ENCODE measurements at places on chromosomes 6 and 20. TPM values are rescaled to one million over a fixed set of nuclear protein-coding genes. Genes with fewer than 3 reads are reported as not detected.

OGFR gene
- total RNA-seq: 42.9 TPM

CASS4 gene
- 0.36 TPM for total RNA-seq

ABCF1 gene
- 118 TPM for total RNA-seq

SYNE1 gene
- total RNA-seq: 51.5 TPM

HCK gene
- total RNA-seq: 4.6 TPM

RAB23 gene
- 10.1 TPM for total RNA-seq

AIG1 gene
- total RNA-seq: 10.3 TPM

LHFPL5 gene
- total RNA-seq: not detected

- peak; percentile 50 for DNase-seq
Measured at GRCh38 chr20:1895674-1896483, 672 bp downstream of the SIRPA start.

DNA sequence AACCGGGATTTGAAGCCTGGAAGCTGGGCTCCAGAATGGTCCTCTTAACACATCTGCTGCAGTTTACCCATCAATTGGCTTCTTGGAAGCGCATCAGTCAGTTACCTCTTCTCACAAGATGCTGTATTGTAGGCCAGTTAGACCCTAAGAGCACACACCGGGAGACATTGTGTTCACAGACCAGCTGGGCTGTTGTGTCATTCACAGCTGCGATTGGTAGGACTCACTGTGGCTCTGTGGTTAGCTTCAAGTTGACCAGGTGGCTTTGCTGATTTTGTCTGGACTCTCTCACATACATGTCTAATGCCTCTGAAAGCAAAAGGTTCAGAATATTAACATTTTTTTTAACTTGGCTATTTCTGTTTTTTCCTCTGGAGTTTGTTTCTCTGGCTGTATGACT, 64.8 kb downstream of the SNX9 start:
- no peak for DNase-seq

DNA sequence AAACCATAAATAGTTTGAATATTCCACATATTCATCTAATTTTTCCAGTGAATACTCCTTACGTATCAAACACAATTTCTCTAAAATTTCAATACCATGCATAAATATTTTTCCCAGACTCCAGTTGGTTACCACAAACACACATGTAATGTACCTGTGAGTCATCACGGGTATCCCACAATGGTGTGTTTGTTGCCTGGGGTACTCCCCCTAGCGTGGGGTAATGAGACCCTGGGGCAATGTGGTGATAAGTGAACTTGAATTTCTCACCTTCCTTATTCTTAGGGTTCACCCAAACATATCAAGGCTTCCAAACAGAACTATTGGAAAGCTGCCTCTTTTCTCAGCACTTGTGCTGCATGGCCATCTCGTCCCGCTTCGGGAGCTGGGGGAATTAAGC, 51.0 kb downstream of the STX7 start:
- DNase-seq: no peak

DNA sequence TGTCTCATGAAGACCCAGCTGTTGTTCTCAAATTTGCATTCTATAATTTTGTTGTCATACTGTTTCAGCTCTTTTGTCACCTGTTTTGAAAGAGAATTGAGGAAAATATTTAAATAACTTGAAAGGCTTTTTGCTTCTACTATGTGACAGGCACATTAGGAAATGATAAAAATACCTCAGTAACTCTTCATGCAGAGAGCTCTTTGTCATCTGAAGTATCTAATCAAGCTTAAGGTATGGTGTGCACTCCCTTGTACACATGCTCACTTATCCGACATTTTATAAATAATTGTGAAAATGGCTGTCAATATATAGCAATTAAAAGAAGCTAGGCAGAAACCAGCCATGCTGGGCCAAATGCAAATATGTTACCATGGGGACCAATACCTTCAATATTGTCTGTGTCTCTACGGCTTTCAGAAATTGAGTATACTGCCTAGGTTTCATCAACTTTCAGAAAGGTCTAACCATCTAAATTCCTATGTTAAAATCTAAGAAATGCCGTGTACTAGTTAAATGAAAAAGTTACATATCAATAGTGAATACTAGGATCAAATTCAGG, 349.0 kb downstream of the RNGTT start:
- DNase-seq: no peak

DNA sequence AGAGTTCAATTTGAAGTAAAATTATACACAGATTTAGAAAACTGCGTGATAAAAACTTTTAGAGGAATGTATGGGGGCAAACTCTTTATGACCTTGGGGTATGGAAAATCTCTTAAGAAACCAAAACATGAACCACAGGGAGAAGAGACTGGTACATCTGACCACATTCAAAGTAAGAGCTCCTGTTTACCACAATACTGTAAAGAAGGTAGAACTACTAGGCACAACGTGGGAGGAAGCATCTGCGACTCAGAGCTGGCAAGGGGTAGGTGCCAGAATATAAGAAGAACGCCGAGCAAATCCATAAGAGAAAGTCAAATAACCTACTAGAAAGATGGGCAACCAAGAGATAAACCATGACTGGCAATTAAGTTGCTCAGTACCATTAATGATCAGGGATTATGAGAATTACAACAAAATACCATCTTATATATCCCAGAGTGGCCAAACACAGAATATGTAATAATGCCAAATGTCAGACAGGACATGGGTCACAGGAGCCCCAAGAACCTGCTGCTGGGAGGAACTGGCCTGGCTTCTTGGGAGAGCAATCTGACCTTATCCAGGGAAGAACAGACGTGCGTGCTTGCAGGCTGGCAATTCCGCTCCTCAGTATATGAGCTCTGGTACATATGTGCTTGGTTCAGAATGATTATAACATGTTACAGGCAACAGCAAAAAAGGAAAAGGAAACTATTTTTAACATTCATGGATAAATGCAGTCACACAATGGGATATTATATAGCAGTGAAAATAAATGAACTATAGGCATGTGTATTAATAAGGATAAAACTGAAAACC, 50.2 kb downstream of the INSM1 start:
- no peak for DNase-seq

DNA sequence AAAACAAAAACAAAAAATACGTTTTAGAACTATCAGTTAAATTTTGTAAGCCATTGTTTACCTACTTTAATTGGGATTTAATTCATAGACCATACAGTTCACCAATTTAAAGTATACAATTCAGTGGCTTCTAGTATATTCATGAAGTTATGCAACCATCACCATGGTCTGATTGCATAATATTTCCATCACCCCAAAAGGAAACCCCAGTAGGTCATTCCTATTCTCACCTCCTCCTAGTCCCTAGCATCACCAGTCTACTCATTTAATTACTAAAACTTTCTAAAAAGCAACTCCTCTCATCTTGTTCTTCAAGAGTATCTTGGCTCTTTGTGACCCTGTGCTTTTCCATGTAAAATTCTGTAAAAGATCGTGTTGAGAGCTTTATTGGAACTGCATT, 60.2 kb downstream of the ASXL1 start:
- no peak for DNase-seq

- no peak for DNase-seq
Measured at GRCh38 chr6:16286151-16286522, 47.8 kb downstream of the GMPR start.

DNA sequence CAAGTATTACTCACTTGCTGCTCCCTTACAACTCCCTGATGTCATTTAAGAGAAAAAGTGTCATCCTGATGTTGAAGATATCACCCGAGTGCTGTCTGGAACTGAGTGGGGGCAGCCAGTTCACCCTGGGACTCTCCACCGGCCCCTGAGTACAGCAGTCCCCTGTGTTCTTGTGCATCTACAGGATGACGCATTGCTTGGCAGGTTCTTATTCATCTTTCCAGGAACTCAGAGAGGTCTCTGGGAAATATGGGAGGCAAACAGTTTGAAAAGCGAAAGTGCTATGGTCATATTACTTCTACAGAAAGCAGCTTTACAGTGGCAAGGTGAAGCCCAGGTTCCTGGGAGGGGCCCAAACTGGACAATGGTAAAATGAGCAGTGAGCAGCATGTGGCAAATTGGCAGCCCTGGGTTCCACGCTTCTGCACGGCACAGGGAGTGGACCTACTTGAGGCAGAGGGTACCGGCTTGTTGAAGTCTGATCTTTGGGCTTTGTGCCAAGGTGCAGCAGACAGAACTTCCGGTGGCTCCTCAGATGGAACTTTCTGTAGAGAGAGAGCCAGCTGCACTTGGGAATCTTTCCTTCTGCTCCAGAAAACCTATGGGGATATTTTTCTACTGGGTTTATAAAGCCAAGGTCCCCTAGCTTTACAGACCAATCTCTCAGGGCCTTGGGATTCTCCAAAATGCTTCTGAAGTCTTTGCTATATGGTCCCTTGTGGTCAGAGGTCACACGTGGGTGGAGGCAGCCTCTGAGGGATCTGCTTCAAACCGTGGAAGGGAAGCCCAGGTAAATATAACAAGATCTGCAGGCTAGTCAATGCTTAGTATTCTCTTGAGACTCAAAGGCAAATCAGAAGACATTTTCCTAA, 128.3 kb downstream of the MAP3K7 start:
- DNase-seq: no peak

GRCh38 chr20:32157611-32158010, 48.1 kb downstream of the TM9SF4 start:
- no peak for DNase-seq

- DNase-seq: no peak
Measured at GRCh38 chr6:52317211-52317610, 32.7 kb upstream of the MCM3 start.

DNA sequence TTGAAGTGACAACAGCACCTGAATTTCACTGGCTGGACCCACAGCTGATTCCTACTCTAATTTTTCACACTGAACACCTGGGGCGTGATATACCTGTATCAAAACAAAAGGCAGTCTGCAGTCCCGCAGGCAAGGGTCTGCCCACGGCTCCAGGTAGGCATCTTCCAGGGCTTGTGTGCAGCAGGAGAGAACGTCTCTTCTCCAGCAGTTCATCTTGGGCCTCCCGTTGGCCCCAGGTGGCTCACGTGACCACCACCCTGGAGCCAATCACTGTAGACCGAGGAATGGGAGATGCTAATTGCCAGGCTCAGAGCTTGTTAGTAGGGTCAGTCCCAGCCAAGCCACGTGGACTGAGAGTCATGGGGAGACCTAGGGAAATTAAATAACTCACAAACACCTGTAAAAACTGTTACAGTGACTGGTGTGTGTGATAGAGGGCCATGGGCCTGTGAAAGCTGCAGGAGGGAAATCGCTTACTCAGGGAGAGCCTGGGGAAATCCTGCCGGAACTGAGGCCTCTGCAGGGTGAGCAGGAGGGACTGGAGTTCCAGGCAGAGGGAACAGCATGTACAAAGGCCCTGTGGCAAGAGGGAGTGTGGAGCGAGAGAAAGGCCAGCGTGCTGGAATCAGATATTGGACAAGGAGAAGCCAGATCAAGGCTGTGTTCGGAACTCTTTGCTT, 83.4 kb downstream of the EYA2 start:
- DNase-seq: no peak

DNA sequence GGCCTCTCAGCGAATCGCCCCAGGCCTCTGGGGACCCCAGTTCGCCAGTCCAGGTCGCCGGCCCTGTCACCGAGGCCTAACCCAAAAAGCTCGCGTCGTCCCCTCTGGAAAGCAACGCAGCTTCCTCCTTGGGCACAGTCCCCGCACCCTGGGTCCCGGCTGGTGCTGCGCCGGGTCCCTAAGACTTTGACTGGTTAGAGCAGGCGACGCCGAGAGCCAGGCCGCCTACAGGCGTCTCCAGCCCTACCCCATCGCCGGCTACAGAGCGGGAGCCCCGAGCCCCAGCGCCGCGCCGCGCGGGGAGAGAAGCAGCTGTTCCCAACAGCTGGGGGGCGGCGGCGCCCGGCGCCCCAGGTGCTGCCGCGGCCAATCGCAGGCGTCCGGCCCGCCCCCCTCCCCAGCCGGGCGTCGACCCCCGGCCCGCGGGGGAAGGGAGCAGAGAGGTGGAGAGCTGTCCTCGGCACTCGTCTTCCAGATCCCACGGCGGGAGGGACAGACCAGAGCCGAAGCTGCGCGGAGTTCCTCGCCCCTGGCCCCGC, 540 bp upstream of the RBM24 start:
- peak; percentile 86 for DNase-seq

DNA sequence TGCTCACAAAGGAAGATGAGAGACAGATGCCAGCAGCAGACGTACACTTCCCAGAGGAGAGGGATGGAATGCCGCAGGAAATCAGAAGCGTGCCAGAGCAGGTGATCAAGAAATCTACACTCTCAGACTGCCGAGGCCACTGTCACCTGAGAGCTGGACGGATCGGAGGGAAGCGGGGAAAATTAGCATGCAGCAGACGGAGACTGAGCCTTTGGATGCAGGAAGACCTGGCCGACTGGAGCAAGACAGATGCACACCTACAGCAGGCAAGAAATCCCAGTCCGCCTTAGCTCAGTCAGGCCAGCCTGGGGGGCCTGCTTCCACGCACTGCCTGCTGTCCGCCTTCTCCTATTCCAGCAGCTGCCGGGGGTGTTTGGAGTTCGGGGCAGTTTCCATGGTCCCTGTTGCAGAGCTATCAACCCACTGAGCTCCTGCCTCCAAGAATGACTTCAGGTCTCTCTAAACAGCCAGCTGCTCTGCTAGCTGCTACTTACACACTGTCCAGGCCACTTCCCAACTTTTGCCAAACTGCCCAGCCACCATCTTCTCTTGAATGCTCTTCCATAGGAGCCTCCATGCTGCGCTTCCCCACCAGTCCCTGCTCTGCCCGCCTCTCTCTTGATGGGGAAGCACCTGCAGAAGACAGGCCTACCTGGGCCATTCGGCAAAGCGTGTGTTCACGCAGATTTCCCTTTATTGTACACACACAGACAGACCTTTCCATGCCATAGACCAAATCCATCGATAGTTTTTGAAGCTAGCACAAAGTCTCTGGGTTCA, 368.5 kb downstream of the ZFAND3 start:
- no peak for DNase-seq

All from gastrocnemius medialis (tissue), 4 donors.